ENCODE measurements at places on chromosomes 12 and 14.
A peak's percentile ranks its signal among the peaks of the same experiment; 100 is the strongest.

DNA sequence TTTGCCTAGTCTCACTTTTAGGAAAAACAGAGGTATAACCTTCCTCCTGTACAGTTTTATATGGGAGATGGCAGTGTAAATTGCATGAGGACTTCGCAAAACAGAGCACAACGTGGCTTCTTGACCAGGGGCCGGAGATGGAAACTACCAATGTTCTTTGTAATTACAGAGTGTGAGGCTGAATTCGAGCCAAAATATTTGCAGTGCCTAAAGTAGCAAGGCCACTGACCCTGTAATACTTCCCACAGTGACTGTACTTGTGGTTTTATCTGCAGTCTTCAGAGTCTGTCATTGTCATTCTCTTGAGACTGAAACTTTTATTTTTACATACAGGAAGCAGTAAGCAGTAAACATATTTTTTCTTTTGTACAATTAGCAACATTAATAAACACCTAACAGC is 98.9 kb downstream of the RERG start:
- no peak for DNase-seq

GRCh38 chr14:43449291-43449690 is 1057.8 kb downstream of the FSCB start:
- DNase-seq, result no peak

- no peak for DNase-seq
These were observed 5.0 kb upstream of the DUSP6 start for GRCh38 chr12:89357297-89357730.

DNA sequence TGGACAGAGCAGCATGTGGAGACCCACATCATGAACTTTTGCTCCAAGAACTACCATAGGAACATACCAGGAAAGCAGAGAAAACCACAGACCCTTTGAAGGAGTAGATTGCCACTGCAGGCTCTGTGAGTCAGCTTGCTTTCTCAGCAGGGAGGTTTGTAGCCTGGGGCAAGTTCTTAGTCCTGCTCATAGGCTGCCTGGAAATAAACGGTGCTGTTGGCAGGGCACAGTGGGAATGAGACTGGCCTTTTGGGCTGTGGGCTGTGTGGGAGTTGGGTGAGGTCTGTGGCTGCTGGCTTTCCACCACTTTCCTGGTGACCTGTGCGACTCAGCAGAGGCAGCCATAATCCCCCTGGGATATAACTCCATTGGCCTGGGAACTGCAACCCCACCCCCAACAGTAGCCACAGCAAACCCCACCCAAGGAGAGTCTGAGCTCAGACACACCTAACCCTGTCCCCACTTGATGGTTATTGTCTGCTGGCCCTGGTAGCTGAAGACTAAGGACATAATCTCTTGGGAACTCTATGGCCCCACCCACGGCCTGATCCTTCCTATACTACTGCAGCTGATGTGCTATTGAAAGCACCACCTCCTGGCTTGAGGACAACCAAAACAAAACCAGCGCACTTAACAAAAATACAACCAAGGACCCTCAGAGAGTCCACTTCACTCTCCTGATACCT is 192.1 kb upstream of the GARIN6 start:
- DNase-seq, result no peak

- peak; percentile 94 for DNase-seq
These were observed 613 bp downstream of the SRSF9 start for GRCh38 chr12:120468821-120469449.

DNA sequence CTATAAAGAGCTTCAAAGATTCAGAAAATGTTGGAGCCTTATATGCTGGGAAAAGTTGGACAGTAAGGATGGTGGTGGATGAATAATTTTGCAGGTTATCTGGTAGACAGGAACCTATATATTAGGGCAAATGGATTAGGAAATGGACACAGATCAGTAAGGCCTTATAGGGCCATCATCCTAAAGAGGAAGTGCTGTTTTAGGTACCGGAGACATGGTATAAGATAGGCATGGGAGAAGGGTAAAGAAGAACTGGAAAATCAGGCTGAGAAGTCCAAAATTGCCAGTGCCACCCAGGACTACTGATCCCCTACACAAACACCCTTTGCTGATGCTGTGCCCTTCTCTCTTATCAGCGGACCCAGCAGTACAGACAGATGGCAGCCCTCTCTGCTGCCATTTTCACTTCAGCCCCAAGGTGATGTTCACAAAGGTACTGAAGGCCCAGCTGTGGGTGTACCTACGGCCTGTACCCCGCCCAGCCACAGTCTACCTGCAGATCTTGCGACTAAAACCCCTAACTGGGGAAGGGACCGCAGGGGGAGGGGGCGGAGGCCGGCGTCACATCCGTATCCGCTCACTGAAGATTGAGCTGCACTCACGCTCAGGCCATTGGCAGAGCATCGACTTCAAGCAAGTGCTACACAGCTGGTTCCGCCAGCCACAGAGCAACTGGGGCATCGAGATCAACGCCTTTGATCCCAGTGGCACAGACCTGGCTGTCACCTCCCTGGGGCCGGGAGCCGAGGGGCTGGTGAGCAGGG is 5.5 kb downstream of the GDF11 start:
- no peak for DNase-seq

Data from SK-N-SH (cell line).